ENCODE measurements at places on chromosomes 6 and 20. TPM values are rescaled to one million over a fixed set of nuclear protein-coding genes. Genes with fewer than 3 reads are reported as not detected.

SIRPD gene
- total RNA-seq, result not detected

VGLL2 gene
- not detected for total RNA-seq

KCNK5 gene
- total RNA-seq, result 15.8 TPM

POPDC3 gene
- not detected for total RNA-seq

HUS1B gene
- 0.42 TPM for total RNA-seq

ANKEF1 gene
- 2.5 TPM for total RNA-seq

PRSS35 gene
- not detected for total RNA-seq

- H3K4me3 ChIP-seq, result no peak overlapping the region
- DNase-seq, result no peak
- H3K4me1 ChIP-seq, result no peaks in the 10 kb centered on the region
- H3K27me3 ChIP-seq, result peaks cover 2% of the 10 kb centered on the region
- H3K36me3 ChIP-seq, result no peaks in the 10 kb centered on the region
These were observed 330.2 kb downstream of the TAF4 start for GRCh38 chr20:61735503-61735785.

DNA sequence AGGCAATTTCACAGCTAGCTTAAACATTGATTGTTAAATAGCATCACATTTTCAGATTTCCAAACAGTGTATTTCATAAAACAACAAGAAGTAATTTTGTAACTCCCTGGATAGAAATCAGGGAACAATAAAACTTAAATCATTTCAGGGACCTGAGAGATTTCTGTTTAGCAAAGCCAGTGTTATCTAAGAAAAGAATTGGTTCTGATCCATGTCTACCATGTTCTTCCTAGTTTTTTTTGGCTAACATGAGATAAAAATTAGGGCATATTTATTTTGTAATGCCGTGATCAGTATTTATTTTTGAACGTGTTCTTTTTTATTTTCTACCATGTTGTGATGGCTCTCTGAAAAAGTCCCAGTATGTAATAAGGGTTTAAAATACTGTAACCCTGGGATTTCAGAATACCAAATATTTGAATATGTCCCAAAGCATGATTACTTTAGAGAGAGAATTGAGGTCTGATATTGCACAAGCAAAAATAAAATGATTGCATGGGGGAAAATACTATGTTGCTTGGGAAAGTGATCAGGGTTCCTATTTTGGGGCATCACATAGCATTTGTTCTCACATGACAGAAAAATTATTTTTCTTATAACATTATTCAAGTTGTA lies 188.7 kb upstream of the CEP162 start:
- no peaks in the 10 kb centered on the region for H3K4me1 ChIP-seq
- no peak overlapping the region for H3K4me3 ChIP-seq
- H3K27ac ChIP-seq, result no peak overlapping the region
- H3K36me3 ChIP-seq, result no peaks in the 10 kb centered on the region
- DNase-seq, result no peak

DNA sequence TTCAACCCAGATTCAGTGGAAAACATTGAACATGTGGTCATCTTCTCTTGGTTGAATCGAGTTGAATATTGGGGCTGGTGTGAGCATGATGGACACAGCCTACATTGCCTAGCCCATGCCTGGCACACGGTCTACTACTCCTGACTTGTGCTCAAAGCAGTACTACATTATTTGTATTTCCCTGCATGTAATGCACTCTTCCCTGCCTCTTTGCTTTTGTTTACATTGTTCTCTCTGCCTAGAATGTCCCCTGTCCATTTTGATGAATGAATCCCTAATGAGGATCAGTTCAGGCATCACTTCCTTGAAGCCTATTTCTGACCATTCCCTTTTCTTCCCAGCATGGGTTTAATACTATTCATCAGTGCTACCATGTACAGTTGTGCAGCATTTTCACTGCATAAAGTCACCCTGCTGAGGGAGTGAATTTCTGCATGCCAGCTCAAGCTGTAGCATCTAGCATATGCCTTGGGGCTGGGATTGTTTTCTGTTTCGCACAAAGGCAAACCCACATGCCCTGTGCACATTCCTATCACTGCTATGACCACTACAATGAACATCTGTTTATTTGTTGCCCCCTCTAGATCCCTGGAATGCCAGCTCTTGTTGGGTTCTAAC lies 75.3 kb upstream of the CCN6 start:
- H3K27ac ChIP-seq, result no peak overlapping the region
- DNase-seq, result no peak
- H3K4me3 ChIP-seq, result no peak overlapping the region
- H3K36me3 ChIP-seq, result peaks cover 1% of the 10 kb centered on the region
- H3K27me3 ChIP-seq, result no peaks in the 10 kb centered on the region

GRCh38 chr6:3871515-3871914 lies 22.3 kb downstream of the FAM50B start:
- H3K27me3 ChIP-seq, result peaks cover 4% of the 10 kb centered on the region
- H3K27ac ChIP-seq, result no peak overlapping the region
- no peak for DNase-seq
- no peaks in the 10 kb centered on the region for H3K36me3 ChIP-seq

DNA sequence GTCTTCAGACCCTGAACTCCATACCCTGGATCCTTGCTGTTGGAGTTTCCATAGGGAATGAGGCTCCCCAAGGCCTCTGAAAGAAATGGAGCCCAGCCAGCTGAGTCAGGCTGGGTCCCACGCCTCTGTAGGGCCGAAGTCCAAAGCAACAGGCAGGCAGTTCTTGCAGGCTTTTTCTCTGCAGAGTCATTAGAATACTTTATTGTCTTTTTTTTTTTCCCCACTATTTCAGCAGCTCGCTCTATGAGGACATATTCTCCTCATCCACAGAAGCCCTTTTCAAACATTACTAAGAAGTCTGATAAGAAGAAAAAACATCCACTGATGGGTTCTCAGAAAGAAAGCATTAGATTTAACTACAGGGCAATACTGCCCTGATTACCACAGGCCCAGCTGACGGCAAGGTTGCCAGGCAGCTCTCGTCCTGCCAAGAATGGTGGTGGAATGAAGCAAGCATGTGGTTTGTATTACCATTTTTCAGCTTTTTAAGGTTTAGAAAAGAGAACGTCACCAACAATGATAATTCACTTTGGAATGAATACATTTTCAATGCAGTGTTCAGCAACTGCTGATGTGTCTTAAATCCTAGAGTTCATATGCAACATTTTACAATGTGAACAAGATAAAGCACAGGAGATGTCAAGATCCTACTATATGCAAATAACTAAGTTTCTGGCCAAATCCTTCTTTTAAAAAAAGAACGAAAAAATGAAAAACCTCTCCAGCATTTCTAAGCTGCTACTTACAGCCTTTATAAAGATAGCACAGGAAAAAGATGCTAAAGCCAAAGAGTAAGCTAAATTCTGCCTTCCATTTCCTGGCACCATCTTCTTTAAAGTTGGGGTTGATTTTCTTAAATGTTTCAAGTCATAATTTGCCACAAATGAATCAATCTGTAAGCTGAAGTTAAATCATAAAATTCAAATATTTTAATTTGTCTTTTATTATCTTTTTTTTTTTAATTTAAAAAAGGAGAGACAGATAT lies 223.6 kb upstream of the CITED2 start:
- no peak for DNase-seq
- H3K36me3 ChIP-seq, result no peaks in the 10 kb centered on the region
- H3K4me3 ChIP-seq, result no peak overlapping the region
- H3K27ac ChIP-seq, result no peak overlapping the region
- peaks cover 10% of the 10 kb centered on the region for H3K4me1 ChIP-seq
- H3K27me3 ChIP-seq, result peaks cover 2% of the 10 kb centered on the region

- no peak overlapping the region for H3K4me3 ChIP-seq
- no peaks in the 10 kb centered on the region for H3K36me3 ChIP-seq
- no peak for DNase-seq
- no peak overlapping the region for H3K27ac ChIP-seq
- no peaks in the 10 kb centered on the region for H3K4me1 ChIP-seq
- H3K27me3 ChIP-seq, result peaks cover 11% of the 10 kb centered on the region
These were observed 315.1 kb upstream of the PRND start for GRCh38 chr20:4406627-4407026.

GRCh38 chr6:94735270-94735669 lies 842.1 kb upstream of the MANEA start:
- H3K4me1 ChIP-seq, result no peaks in the 10 kb centered on the region
- no peak for DNase-seq
- no peak overlapping the region for H3K4me3 ChIP-seq
- H3K36me3 ChIP-seq, result no peaks in the 10 kb centered on the region

DNA sequence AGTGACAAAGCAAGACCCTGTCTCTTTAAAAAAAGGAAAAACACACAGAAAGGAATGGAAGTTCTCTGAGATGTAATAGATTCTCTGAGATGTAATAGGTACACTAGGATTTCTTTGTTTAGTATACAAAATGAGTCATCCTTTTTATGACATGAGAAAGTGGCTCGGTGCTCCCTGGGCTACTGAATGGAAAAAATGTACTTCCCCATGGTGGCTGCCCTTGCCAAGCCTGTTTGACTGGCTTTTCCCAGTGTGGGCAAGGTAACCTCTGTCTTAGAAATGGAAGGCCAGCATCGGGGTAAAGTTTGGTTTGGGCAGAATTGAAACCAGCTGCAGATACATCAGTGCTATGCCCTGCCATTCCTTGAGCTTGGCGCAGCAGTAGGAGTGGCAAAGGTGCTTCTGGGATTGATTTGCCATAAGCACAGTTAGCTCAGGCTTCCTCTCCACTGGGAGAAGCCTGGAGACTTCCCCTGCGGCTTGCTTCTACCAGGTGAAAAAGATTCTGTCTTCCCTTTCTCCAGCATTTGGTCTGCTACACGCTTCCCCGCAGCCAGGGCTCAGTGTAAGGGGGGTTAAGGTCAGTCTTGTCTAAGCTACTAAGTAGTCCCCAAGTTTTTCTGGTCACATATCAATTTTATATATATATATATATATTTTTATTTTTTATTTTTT lies 24.5 kb downstream of the ARFGEF2 start:
- H3K4me3 ChIP-seq, result no peak overlapping the region
- no peak overlapping the region for H3K27ac ChIP-seq
- no peaks in the 10 kb centered on the region for H3K4me1 ChIP-seq
- no peaks in the 10 kb centered on the region for H3K27me3 ChIP-seq
- H3K36me3 ChIP-seq, result peaks cover 20% of the 10 kb centered on the region

DNA sequence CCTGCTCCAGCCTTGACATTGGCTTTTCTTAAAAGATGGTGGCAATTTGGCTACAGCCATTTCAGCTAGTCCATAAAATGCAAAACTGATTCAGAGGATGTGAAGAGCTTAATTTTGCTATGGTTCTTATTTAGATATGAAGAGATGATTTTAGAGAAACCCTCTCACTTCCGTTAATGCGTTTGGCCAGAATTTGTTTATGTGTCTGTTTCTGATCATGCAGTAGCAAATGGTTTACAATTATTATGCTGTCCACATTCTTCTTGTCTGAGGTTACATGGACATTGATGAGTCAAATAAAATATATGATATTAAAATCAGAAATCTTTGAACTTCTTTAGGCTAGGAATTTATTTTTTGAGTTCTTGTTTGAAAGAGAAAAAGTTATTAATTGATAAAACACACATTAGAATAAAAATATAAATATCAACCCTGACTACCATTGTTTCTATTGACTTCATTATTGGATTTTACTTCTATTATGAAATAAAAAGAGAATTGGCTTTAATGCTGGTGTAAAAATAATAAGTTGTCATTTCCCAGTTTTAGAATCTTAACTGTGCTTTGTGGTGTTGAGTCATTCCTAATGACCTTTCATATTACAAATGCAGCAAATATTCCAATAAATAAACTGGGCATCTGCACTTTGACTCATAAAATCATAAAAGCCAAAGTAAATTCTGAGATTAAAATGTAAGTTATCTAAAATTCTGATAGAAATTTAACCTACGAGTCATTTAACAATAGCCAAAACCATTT lies 1286.0 kb upstream of the GJE1 start:
- peaks cover 2% of the 10 kb centered on the region for H3K27me3 ChIP-seq
- H3K4me3 ChIP-seq, result no peak overlapping the region
- no peaks in the 10 kb centered on the region for H3K4me1 ChIP-seq
- H3K36me3 ChIP-seq, result no peaks in the 10 kb centered on the region
- no peak for DNase-seq

GRCh38 chr6:20349225-20349624 lies 52.5 kb upstream of the E2F3 start:
- H3K4me3 ChIP-seq, result no peak overlapping the region
- no peaks in the 10 kb centered on the region for H3K27me3 ChIP-seq
- peaks cover 8% of the 10 kb centered on the region for H3K4me1 ChIP-seq
- no peak overlapping the region for H3K27ac ChIP-seq

- peak; percentile 24 for DNase-seq
- no peaks in the 10 kb centered on the region for H3K27me3 ChIP-seq
- H3K4me3 ChIP-seq, result no peak overlapping the region
- peaks cover 11% of the 10 kb centered on the region for H3K4me1 ChIP-seq
- H3K36me3 ChIP-seq, result peaks cover 5% of the 10 kb centered on the region
- no peak overlapping the region for H3K27ac ChIP-seq
These were observed 200.3 kb upstream of the SIM1 start for GRCh38 chr6:100665041-100665380.

DNA sequence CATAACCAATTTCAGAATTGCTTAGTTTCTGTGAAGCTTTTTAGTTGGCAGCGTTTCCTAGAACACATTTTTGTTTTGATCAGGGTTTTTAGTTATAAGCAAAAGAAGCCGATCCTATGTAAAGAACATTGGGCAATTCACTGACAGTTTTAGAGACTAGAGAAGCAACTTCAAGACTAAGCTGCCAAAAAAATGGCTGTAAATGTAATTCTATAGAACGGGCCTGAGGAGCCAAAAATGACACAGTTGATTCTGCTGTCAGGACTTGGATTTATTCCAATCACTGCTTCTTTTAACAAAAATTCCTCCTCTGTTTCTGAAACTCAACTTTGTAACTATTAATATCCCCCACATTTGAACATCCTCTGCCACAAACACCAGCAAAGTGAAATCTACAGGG lies 236.0 kb upstream of the EYS start:
- H3K36me3 ChIP-seq, result no peaks in the 10 kb centered on the region
- no peak overlapping the region for H3K4me3 ChIP-seq
- no peak overlapping the region for H3K27ac ChIP-seq
- H3K4me1 ChIP-seq, result no peaks in the 10 kb centered on the region

- H3K4me3 ChIP-seq, result no peak overlapping the region
- H3K4me1 ChIP-seq, result no peaks in the 10 kb centered on the region
- H3K27ac ChIP-seq, result no peak overlapping the region
- no peak for DNase-seq
These were observed 25.7 kb upstream of the IRF4 start for GRCh38 chr6:365835-366234.

DNA sequence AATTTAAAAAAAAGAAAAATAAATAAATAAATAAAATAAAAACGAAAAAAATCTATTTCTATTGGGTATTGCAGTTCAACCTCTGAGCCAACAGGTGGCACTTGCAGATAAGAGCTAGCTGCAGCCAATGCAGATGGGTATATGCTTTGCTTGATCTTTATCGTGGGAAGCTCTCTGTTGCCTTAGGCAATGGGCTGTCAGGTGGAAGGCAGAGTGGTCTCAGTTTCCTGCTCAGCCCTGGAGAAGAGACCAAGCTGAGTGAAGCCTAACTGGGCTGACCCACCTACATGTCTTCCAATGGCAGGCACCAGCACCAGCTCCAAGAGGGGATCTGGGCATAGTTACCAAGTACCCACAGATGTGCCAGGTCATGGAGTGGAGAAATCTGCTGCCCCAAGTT lies 95.0 kb downstream of the AK9 start:
- H3K36me3 ChIP-seq, result peaks cover 11% of the 10 kb centered on the region
- peaks cover 8% of the 10 kb centered on the region for H3K4me1 ChIP-seq
- DNase-seq, result peak; percentile 44
- H3K27me3 ChIP-seq, result no peaks in the 10 kb centered on the region

- no peak for DNase-seq
- peaks cover 2% of the 10 kb centered on the region for H3K4me1 ChIP-seq
- H3K36me3 ChIP-seq, result no peaks in the 10 kb centered on the region
- no peaks in the 10 kb centered on the region for H3K27me3 ChIP-seq
- H3K4me3 ChIP-seq, result no peak overlapping the region
These were observed 10.6 kb downstream of the COL9A3 start for GRCh38 chr20:62827311-62828038.

All from activated CD4-positive, alpha-beta T cell treated with anti-CD3 and anti-CD28 coated beads for 36 hours (primary cell).